ENCODE measurements at places on chromosomes 4 and X.

DNA sequence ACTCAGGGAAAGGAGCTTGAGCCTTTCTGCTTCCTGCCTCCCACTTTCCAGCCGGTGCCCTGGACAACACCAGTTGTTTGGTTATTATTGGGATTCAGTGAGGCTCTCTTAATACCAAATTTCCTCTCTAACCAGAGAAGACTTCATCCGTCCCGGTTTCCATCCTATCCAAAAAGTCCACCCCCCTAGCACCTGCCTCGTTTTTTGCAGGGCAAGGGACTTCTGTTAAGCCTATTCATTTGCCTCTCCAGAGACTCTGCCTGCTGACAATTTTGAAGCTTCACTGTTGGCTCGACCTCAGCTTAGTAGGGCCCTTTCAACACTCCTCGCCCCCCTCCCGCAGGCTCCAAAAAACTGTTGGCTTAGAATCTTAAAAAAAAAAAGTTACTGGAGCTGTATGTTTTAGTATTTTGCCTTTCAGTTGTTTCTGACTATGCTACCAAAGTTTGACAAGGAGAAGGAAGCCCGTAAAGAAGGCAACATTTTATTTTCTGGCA is 779 bp upstream of the PRSS12 start:
- DNase-seq = no peak

DNA sequence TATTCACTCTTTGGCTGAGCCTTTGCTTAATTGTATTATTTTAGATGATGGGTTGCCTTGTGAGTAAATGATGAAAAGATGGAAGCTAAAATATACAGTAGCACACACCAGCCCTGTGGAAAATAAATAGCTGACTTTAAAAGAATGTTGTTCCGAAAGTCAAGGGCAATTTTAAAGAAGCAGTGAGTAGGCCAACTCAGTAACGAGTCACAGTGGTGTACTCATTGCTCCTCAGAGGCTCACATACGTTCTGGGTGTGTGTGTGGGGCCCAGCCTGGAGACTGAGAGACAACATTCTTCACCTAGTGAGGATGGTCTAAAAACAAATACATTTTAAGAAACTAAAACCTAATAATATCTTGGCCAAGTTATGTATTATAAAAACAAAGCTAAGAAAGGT is 640.3 kb downstream of the TRIML1 start:
- DNase-seq = no peak

DNA sequence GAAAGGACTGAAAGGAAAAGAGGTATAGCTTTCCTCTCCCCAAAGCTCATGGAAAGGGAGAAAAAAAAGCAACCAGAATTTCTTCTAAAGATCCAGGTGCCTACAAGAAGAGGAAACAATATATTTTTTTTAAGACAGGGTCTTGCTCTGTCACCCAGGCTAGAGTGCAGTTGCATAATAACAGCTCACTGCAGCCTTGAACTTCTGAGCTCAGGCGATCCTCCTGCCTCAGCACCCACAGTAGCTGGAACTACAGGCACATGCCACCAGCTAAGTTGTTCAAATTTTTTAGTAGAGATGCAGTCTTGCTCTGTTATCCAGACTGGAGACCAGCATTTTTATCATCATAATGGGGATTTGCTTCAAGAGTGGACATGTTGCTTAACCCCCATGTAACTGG is 30.5 kb upstream of the BBS12 start:
- DNase-seq = no peak

- DNase-seq = no peak
Measured at GRCh38 chrX:8663325-8663724, 68.6 kb downstream of the ANOS1 start.

- no peak for DNase-seq
Measured at GRCh38 chr4:149095811-149096210, 653.6 kb upstream of the NR3C2 start.

DNA sequence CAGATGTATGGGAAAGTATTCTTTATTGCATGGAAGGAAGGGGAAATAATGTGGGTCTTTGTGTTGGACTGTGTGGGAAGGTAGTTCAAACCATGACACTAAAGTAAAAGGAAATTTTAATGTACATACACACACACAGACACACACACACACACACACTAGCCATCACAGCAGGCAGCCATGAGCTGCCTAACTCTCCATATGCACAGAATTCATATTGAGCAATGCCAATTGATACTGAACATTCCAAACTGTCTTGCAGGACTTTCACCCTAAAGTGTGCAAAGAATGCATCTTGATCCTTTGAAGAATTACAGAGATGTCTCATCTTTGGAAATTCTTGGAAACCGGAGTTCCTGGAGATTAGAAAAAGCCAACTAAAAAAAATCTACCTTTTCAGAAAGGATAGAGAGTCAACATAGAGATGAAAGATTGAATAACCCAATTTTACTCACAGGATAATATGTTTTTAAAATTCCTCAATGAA is 120.6 kb upstream of the MBNL3 start:
- no peak for DNase-seq

- no peak for DNase-seq
Measured at GRCh38 chrX:138856881-138857604, 145.5 kb upstream of the FGF13 start.

- no peak for DNase-seq
Measured at GRCh38 chrX:63934160-63934559, 149.1 kb upstream of the ARHGEF9 start.

- DNase-seq = no peak
Measured at GRCh38 chrX:50200907-50201306, at the start of gene AKAP4. Gene AKAP4, minus strand, starts transcription at chrX:50201007. Its CDS starts 118 bp downstream, at chrX:50200889.

- DNase-seq = no peak
Measured at GRCh38 chr4:18722748-18723191, 701.2 kb upstream of the LCORL start.

- no peak for DNase-seq
Measured at GRCh38 chrX:9555354-9555753, 90.5 kb downstream of the TBL1X start.

DNA sequence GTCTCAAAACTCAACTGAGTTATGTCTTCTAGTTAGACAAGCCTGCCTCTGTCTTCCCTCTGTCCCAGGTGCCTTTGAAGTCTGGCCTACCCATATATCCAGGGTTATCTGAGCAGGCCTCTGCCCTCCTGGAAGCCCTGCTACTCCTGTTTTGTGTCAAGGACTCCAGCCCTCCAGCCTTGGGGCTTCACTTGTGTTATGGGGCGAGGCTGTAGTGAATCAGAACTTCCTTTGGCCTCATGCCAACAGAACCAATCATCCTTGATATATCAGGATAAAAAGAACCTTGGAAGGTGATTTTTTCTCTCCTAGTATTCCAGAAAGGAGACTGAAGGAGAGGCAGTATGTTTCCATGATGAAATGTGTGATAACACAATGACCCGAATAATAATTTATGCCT is 8.9 kb upstream of the ADGRG4 start:
- no peak for DNase-seq

- no peak for DNase-seq
Measured at GRCh38 chr4:20565075-20565721, 135.1 kb upstream of the PACRGL start.

DNA sequence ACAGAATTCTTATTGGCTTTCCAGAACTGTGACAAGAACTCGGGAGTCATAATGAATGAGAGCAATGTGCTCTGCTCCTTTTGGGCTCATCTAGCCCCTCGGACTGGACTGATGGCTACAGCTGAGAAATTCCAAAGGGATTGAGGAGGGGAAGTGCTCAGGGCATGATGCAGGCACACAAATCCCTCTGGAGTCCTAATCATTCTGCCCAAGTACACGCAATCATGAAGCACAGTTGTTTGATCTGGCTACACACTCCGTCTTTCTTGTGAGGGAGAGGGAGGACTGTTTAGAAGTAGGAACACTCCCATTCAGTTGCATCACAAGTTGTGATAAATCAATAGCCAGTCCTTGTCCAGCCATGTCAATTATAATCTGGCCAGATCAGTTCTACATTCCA is 237.5 kb downstream of the COL25A1 start:
- DNase-seq = no peak

- DNase-seq = peak; percentile 52
Measured at GRCh38 chr4:14168919-14169318, 541.4 kb upstream of the BOD1L1 start.
